ENCODE measurements at places on chromosomes 6 and 20.

- DNase-seq = no peak
Measured at GRCh38 chr6:89979481-89980119, 85.3 kb downstream of the GJA10 start.

DNA sequence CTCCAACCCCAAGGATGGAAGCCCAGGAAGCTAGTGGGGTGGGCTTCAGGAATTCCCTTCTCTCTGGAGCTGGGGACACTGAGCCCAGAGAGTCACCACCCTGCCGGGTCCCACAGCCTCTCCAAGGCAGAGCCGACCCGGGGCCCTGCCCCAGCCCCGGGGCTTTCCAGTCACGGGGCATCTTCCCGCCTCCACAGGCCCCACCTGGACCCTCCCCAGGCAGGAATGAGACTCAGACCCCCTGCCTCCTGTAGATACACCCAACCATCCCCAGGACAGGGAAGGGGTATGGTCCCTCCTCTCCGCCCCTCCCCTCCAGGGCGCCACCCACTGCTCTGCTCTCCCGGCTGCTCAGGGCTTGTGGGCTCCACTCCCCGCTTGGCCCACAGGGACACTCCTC, 53.3 kb downstream of the GRM4 start:
- no peak for DNase-seq

GRCh38 chr6:21451546-21452013, 142.0 kb upstream of the SOX4 start:
- peak; percentile 33 for DNase-seq

DNA sequence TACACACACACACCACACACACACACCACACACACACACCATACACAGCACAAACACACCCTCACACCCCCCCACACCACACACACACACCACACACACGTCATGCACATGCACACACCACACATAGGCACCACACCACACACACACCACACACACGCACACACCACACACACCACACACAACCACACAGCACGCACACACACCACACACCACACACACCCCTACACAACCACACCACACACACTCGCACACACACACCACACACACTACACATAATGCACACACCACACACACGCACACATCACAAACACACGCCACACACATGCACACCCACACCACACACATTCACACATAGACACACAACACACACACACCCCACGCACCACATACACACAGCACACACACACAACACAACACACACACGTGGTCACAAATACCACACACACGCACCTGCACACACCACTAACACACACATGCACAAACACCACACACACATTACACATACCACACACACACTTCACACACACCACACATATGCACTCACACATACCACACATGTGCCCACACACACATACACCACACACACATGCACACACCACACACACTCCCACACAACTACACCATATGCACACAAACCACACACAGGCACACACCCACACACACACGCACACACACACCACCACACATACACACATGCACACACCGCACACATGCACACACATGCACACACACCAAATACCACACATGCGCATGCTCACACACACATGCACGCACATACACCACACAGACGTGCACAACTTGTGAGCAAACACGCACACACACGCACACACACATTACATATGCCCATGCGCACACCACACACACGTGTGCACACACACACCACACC, 9.4 kb upstream of the ACSS1 start:
- no peak for DNase-seq

- no peak for DNase-seq
Measured at GRCh38 chr6:105746509-105746908, 339.6 kb upstream of the PRDM1 start.

DNA sequence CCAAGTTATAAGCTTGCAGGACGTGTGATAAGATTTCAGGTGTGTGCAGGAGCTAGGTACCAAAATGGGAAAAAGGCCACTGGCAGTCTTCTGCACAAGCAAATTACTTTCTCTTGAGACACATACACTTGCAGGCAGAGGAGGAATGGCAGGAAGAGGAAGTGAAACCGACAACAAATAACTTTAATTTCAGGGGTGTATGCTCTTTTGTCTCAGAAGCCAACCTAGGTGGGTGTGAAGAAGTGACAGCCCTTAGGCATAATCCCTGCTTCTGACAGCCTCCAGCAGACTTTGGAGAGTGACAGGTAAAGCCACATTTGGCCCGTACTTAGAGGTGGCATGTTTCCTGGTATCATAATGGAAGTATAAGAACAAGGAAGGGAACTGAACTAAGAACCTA, 118.8 kb upstream of the TRAF3IP2 start:
- no peak for DNase-seq

GRCh38 chr6:154868143-154868594, 126.9 kb upstream of the TIAM2 start:
- peak; percentile 29 for DNase-seq

GRCh38 chr6:159832946-159833345, 32.9 kb downstream of the PNLDC1 start:
- DNase-seq = no peak

GRCh38 chr6:148342350-148343046, at the start of gene SASH1:
SASH1 (plus strand) TSS chr6:148342838; CDS start chr6:148343068, 230 bp downstream.
- DNase-seq = peak; percentile 87

DNA sequence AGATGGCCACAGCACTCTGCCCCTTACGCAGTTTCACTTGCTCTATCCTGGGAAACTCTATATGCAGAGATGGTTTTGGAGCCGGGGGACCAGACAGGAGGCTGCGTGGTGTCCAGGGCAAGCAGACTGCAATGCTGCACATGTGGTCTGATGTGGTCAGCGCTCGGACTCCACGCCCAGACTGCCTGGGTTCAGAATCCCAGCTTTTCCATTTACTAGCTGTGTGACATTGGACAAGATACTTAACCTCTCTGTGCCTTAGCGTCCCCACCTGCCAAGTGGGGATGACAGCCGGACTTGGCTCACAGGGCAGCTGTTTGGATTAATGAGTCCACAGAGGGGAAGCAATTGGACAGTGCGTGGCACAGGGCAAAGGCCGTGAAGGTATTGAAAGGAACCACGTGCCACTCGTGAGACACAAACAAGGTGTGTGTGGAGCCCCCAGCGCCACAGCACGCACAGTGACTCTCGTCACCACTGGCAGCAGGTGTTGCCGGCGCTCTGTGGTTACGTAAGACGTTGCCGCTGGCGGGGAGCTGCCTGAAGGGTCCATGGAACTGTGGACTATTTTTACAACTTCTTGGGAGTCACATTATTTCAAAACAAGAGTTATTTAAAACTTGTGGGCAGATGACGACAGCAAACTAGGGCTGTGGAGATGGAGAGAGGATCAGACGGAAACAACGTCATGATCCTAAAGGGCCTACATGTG, 201.4 kb downstream of the PREX1 start:
- no peak for DNase-seq

DNA sequence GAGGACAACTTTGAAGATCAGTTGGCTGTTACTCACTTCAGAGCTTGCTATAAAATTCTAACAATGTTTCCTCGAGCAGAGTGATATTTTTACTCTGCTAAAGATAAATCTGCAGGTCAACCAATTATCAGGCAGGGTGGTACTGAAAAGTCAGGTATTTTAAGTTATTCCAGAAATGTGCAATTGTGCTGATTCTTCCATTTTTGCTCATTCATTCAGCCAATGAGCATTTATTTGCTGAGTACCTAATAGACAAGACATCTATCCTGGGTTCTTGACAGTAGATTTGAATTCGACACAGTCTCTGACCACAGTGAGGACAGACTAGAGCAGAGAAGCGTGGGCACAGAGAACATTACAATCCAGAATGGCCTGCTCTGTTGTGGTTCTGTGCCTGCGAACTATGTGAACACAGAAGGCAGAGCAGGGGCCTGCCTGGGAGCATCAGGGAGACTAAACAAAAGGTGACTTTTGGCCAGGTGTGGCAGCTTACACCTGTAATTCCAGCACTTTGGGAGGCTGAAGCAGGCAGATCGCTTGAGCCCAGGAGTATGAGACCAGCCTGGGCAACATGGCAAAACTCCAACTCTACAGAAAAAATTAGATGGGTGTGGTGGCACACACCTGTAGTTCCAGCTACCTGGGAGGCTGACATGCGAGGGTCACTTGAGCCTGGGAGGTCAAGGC, 14.8 kb downstream of the TPMT start:
- no peak for DNase-seq

DNA sequence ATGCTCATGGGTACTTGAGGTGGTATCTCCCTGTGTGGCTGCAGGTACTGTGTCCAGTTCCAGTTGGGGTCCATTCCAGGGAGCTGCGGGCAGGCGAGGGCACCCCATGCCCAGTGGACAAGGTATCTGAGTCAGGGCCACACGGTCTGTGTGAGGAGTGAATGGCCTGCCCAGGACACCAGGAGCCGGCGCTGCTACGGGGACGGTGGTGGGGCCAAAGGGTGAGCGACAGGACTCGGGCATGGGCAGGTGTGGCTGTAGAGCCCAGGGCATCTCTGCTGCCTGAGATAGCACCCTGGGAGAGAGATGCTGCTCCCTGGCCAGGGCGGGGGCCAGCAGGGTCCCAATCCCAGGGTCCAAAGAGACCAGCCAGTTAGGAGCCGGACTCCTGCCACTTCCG, 57.6 kb upstream of the ZNFX1 start:
- no peak for DNase-seq
